ENCODE measurements at places on chromosomes 7 and 10. TPM values are rescaled to one million over a fixed set of nuclear protein-coding genes. Genes with fewer than 3 reads are reported as not detected.

- DNase-seq, result no peak
These were observed 36.7 kb upstream of the RADIL start for GRCh38 chr7:4919969-4920766.

GNGT1 gene
- not detected for total RNA-seq

CYP2C19 gene
- total RNA-seq, result not detected

SUN3 gene
- total RNA-seq, result not detected

- no peak for DNase-seq
These were observed 98.0 kb upstream of the GLCCI1 start for GRCh38 chr7:7870555-7870954.

DNA sequence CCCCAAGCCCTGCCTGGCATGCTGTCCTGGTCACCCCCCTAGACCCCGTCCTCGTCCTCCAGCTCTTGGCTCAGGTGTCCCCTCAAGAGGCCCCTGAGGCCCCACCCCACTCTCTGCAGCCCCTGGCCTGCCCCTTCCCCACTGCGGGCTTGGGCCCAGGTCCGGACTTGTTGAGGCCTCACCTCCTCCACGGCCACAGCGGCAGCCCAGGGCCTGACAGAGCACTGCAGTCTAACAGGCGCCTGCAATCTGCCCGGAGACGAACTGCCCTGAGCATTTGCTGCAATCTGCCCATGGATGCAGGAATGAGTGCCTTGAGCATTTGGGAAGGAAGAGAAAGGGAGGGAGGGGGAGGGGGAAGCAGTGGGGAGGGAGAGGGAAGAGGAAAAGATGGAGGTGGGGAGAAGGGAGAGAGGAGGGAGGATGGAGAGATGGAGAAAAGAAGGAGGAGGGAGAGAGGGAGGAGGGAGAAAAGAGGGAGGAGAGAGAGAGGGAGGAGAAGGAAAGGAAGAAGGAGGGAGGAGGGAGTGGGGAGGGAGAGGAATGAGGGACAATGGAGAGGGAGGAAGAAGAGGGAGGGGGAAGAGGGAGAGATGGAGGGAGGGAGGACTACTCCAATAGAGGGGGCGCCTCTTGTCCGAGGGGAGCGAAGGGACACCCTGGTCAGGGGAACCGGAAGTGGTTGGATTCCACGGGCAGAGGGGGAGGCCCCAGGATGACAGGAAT is 73.9 kb downstream of the PDGFA start:
- no peak for DNase-seq

DNA sequence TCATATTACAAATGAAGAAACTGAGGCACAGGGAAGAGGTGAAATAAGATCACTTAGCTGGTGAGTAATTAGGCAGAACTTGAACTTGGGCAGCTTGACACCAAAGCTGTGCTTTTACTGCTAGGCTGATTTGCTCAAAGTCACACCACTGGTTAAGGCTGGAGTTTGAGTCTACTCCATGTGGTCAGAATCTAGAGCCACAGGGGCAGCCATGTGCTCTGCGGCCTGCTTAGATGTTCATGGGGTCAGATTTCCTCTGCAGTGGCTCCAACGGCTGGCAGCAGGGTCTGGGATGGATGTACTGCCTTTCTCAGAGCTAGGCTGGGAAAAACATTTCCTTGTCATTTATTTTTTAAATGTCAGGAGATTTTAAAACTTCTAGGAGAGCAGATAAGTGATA is 417.5 kb downstream of the KCNMA1 start:
- DNase-seq, result no peak

GRCh38 chr7:137026176-137026500 is 157.7 kb downstream of the CHRM2 start:
- DNase-seq, result no peak

DNA sequence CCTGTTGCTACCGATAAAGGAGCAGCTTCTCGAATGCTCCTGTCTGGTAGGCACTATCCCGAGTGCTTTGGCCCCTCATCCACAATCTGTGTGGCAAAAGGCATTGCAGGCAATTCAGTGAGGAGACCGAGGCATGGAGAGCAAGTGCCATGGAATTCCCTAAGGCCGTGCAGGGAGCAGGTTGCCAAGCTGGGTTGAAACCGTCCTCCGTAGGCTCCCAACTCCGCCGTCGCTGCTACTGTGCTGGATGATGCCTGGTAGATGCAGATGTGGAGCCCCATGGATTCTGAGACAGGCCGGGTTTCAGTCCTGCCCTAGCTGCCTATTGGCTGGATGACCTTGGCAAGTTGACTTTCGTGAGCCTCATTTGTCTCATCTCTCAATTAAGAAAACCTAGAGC is 85.3 kb downstream of the EGFR start:
- no peak for DNase-seq

ST8SIA6 gene
- 0.58 TPM for total RNA-seq

- no peak for DNase-seq
These were observed 27.3 kb upstream of the SKAP2 start for GRCh38 chr7:26891400-26892350.

NPFFR1 gene
- not detected for total RNA-seq

TMEM139 gene
- 0.61 TPM for total RNA-seq

DNA sequence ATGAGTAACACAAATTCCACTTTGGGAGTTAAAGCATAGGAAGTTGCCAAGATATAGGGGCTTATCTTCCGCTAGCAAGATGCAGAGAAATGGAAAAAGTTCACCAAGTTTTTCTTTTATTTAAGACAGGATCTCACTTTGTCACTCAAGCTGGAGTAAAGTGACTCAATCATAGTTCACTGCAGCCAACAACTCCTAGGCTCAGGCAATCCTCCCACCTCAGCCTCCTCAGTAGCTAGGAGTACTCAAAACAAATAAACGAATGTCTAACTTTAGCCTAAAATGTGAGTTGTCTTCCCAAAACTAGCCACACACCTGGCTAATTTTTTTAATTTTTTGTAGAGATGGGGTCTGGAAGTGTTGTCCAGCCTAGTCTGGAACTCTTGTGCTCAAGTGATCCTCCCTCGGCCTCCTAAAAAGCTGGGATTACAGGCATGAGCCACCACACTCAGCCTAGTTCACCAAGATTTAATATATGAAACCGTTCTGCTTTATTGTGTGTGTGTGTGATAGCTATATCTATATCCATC is 9.9 kb downstream of the VIM start:
- no peak for DNase-seq

C7orf33 gene
- not detected for total RNA-seq

- no peak for DNase-seq
These were observed 7.7 kb downstream of the PTN start for GRCh38 chr7:137335814-137336213.

DNA sequence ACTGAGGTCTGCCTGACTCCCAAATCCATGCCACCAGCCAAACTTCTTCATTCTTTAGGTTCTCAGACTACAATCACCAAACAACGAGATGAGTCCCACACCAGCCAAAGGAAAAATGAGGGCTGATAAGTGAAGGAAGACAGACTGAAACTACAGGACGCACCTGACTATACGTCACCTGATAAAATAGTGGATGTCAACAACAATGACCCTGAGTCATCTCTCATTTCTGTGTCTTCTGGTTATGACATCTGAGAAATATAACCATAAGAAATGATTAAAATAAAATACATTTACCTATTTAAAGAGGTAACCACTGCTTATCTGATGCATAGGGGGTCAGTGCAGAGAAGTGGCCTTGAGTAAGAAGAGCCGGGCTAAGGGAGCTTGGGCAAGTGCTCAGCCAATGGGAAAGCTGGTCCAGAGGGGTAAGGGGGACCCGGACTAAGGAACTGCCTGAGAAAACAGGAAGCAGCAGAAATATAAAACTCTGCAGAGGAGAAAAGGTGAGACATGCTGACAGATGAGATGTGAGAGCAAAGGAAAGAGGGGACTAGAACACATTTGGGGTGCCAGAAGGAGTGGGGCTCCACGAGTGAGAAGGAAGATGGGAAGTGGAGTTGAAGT is 51.8 kb downstream of the HIPK2 start:
- DNase-seq, result no peak

DNA sequence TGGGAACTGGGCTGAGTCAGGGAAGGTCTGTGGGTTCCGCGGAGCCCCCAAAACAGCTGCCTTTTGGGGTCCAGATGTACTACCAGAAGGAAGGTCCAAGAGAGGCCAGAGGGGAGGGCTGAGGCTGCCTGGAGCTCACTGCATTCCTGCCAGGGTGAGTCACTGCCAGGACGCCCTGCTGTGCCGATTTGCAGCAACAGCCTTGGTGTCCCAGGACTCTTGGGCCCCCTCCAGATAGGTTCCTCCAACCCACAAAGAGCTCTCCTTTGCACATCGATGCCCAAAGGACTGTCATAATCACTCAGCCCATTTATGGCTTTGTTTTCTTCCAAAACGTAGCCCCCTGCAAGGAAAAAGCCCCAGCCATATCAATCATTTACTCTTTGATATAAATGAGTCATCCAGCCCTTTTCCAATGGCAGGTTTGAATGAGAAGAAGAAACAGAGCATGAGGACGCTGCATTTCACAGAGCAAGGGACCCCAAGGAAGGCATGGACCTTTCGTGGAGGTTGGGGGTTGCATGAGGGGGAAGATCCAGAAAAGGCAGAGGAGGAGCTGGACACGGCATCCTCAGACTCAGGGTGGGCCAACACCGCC is 32.2 kb upstream of the COL13A1 start:
- no peak for DNase-seq

GRCh38 chr10:72694476-72695369 is 2.8 kb downstream of the MCU start:
- no peak for DNase-seq

DNA sequence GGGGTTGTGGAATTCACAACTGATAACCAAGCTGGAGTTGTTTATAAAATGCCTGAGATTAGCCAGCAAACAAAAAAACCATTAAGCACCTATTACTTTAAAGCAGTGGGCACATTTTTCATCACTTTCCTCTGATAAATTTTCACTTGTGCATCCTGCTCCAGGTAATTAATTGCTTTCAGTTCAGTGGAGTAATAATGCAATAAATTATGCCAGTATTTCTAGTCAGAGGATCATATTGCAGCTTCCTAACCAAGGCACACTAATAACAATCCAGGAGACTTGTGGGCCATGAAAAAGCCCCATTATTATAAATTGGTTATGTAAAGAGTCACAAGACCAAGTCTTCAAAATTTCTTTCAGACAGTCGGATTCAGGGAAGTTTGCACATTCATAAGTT is 193.2 kb downstream of the LRMDA start:
- no peak for DNase-seq

DNA sequence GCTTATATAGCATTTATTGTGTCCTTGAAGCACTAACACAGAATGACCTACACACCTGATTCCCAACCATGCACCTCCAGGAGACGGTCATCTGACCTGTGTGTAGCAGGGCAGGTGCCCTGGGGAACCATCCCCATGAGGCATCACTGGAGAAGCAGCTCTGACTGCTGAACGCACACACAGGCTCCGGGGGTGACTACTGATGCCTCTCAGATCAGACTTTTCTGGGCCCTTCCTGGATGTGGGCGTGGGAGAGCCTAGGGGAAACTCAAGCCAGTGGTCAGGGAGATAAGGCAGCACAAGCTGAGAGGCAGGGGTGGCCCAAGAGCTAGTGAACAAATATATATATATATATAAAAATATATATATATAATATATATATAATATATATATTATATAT is 37.6 kb downstream of the CPXM2 start:
- no peak for DNase-seq
